Activated naive CD4-positive, alpha-beta T cell treated with anti-CD3 and anti-CD28 coated beads, Interleukin-2, amount 50 U/mL, for 72 hours (primary cell): ENCODE measurements at places on chromosomes 2 and 18. TPM values are rescaled to one million over a fixed set of nuclear protein-coding genes. Genes with fewer than 3 reads are reported as not detected.

Gene PTPRN
- total RNA-seq: 0.09 TPM

Gene COPS8
- 54.7 TPM for total RNA-seq

Gene LONRF2
- total RNA-seq: 0.04 TPM

Gene TRIM54
- not detected for total RNA-seq

Gene TMEM169
- 1.7 TPM for total RNA-seq

Gene MAB21L4
- total RNA-seq: not detected

Gene TYW5
- total RNA-seq: 13.7 TPM

Gene METAP1D
- total RNA-seq: 4.2 TPM

Gene UGT1A4
- total RNA-seq: not detected

Gene SOCS6
- total RNA-seq: 1.4 TPM

Gene CAPN14
- total RNA-seq: 1.0 TPM

Gene CNGA3
- not detected for total RNA-seq

Gene ANKRD30BL
- total RNA-seq: not detected

Gene FZD7
- total RNA-seq: 1.0 TPM

Gene ESPNL
- 0.43 TPM for total RNA-seq

Gene EPB41L3
- 5.4 TPM for total RNA-seq

Gene ZEB2
- 6.1 TPM for total RNA-seq

Gene ACOXL
- 0.16 TPM for total RNA-seq

Gene DAW1
- total RNA-seq: not detected

Gene UGT1A8
- not detected for total RNA-seq

Gene SALL3
- not detected for total RNA-seq

Gene COMMD1
- 20.4 TPM for total RNA-seq

Gene RPE
- 61.6 TPM for total RNA-seq

Gene WBP1
- total RNA-seq: 58.6 TPM

Gene PSMA8
- 0.73 TPM for total RNA-seq

Gene MC2R
- total RNA-seq: not detected

Gene GIGYF2
- total RNA-seq: 64.7 TPM

Gene RTTN
- 48.6 TPM for total RNA-seq

Gene CHRNG
- total RNA-seq: not detected

Gene KCNIP3
- not detected for total RNA-seq

Gene SERPINB3
- total RNA-seq: not detected

Gene LTBP1
- 0.39 TPM for total RNA-seq

Gene GCA
- 44.9 TPM for total RNA-seq

Gene SFTPB
- not detected for total RNA-seq

Gene STAMBP
- 110 TPM for total RNA-seq

Gene GPAT2
- 4.7 TPM for total RNA-seq

Gene CYTIP
- 596 TPM for total RNA-seq

Gene ANKAR
- 2.9 TPM for total RNA-seq

Gene MTCL1
- total RNA-seq: 0.06 TPM

Gene MRO
- total RNA-seq: not detected

Gene PSD4
- 137 TPM for total RNA-seq

Gene SATB2
- not detected for total RNA-seq

Gene CCDC121
- not detected for total RNA-seq

Gene PCGF1
- 39.9 TPM for total RNA-seq

Gene PTH2R
- not detected for total RNA-seq

Gene ATP6V1B1
- not detected for total RNA-seq

Gene FAM110C
- 2.1 TPM for total RNA-seq

Gene OST4
- 344 TPM for total RNA-seq

Gene SP9
- total RNA-seq: not detected

Gene KCNJ3
- not detected for total RNA-seq

Gene LYG1
- total RNA-seq: 1.1 TPM

Gene RAB6D
- not detected for total RNA-seq

Gene CPO
- not detected for total RNA-seq

Gene DES
- total RNA-seq: not detected
